ENCODE measurements at places on chromosomes 3 and 15. TPM values are rescaled to one million over a fixed set of nuclear protein-coding genes. Genes with fewer than 3 reads are reported as not detected.
A peak's percentile ranks its signal among the peaks of the same experiment; 100 is the strongest.

Gene RYR3
- 12.0 TPM for polyA plus RNA-seq

GRCh38 chr3:52529376-52530333, 4.0 kb downstream of the NT5DC2 start:
- peak; percentile 71 for DNase-seq
- H3K4me3 ChIP-seq: no peak overlapping the region
- no peaks in the 10 kb centered on the region for H3K27me3 ChIP-seq
- no peak overlapping the region for H3K27ac ChIP-seq

- H3K27me3 ChIP-seq: no peaks in the 10 kb centered on the region
- no peaks in the 10 kb centered on the region for H3K4me1 ChIP-seq
- no peak for DNase-seq
- H3K36me3 ChIP-seq: no peaks in the 10 kb centered on the region
- no peak within 1 kb of the TSS for H3K4me3 ChIP-seq
These were observed at the start of gene RHO for GRCh38 chr3:129528589-129529100. TSS of gene RHO (plus strand) at chr3:129528639. CDS start at chr3:129528734, 95 bp downstream.

GRCh38 chr3:32403663-32404062, 12.0 kb downstream of the CMTM7 start:
- no peaks in the 10 kb centered on the region for H3K36me3 ChIP-seq
- no peak overlapping the region for H3K4me3 ChIP-seq
- no peak overlapping the region for H3K27ac ChIP-seq
- no peak for DNase-seq

DNA sequence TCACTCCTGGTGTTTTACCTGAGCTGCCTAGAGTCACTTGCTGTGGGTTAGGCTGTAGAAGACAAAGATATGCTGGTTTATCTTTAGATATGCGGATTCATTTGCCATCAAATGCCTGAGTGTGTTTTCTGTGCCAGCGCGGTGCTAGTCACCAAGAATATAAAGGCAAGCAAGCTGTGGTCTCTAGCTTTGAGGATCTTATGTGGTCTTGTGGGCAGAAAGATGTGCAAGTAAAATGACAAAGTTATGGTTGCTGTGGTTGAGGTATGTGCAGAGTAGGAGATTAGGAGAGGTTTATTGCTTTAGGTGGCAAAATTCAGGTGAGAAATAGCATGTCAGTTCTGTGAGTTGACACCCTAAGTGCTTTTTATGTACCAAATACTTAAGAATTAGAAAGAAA, 94.2 kb downstream of the CGNL1 start:
- H3K4me1 ChIP-seq: no peaks in the 10 kb centered on the region
- DNase-seq: no peak
- no peaks in the 10 kb centered on the region for H3K27me3 ChIP-seq
- no peak overlapping the region for H3K27ac ChIP-seq
- H3K4me3 ChIP-seq: no peak overlapping the region
